Stimulated activated CD4-positive, alpha-beta T cell treated with anti-CD3 and anti-CD28 coated beads, Interleukin-1b, Interleukin-23, amount 100 ng/mL, for 1 hour (primary cell): ENCODE measurements at places on chromosomes 5 and 9.

GRCh38 chr9:97723819-97724218 lies 26.7 kb upstream of the XPA start:
- DNase-seq: no peak

- DNase-seq: no peak
These were observed 84.9 kb downstream of the NTRK2 start for GRCh38 chr9:84754461-84754860.

GRCh38 chr9:19922476-19923118 lies 133.8 kb upstream of the SLC24A2 start:
- no peak for DNase-seq

DNA sequence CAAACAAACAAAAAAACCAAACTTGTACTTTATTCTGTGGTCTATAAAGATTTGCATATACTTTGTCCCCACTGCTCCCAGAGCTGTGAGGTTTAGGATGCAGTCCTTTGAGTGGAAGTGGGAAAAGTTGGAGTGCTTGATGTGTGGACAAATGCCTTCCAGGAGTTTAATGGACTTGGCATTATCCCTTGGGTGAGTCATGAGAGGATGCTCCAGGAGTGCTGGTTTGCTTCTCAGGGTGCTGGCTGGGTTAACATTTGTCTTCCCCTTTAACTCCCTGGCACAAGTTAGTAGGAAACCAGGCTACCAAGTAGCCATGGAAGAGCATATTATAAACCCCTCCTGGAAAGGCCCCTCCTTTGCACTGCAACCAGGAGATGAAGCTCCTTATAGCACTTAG lies 417.4 kb upstream of the RIOK2 start:
- DNase-seq: no peak

DNA sequence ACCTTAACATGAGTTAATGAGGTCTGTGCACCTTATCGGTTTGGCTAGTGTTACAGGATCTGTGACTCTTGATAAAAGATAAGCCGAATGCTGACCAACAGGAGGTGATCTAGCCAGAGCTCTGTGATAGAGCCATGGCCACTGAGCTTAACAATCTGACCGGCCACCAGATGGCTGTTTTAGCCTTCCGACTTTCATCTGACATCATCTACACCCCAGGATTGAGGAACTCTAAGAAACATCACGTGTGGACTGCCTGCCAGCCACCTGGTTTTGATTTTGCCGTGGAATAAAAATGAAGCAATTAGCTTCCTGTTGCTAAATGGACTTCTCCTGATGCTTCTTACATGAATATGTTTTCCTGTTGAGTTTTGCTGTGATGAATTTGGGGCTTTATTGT lies 281.3 kb downstream of the CEMIP2 start:
- DNase-seq: no peak

DNA sequence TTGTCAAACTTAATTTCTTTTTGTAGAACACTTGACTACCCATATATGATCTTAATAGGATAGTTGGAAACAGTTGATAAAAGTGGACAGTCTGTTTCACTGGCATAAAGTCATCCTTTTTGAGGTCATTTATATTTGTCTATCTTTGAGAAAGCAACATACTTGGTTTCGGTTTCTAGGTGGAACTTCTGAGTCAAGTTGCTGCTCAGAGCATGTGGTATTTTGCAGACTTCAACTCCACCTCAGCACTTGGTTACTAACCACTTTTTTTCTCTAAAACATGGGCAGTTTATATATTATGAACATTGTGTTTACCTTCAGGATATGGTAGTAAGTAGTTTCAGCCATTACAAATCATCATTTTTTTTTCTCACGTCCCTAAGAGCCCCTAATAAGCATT lies 1749.0 kb upstream of the C9orf72 start:
- DNase-seq: no peak

GRCh38 chr5:149370878-149371277 lies 8.2 kb downstream of the IL17B start:
- DNase-seq: no peak

GRCh38 chr9:134242706-134243105 lies 78.3 kb upstream of the RNU6ATAC start:
- no peak for DNase-seq

DNA sequence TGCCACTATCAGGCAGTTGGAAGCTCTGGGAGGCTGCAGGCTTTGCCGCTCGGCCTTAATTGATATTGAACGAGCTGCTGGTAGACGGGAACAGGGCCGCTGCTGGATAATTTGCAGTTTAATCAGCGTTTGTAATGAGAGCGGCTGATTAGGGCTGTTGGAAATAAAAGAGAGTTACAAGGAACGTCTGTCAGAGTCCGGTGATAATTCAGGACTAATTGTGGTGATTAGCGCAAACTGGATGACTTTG lies 68.2 kb upstream of the TBCA start:
- DNase-seq: no peak

DNA sequence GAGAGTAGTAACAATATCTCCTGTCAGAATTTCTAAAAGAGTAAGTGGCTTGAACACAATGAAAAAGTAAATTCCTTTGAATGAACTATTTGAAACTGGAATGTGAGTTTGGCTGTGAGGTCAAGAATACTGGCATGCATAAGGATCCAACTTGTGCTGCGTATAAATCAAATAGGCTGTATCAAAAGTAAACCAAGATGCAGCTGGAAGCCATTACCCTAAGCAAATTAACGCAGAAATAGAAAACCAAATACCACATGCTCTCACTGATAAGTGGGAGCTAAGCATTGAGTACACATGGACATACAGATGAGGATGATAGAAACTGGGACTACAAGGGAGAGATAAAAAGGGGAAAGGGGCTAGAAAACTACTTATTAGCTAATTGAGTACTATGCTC lies 24.0 kb upstream of the SRFBP1 start:
- DNase-seq: no peak

DNA sequence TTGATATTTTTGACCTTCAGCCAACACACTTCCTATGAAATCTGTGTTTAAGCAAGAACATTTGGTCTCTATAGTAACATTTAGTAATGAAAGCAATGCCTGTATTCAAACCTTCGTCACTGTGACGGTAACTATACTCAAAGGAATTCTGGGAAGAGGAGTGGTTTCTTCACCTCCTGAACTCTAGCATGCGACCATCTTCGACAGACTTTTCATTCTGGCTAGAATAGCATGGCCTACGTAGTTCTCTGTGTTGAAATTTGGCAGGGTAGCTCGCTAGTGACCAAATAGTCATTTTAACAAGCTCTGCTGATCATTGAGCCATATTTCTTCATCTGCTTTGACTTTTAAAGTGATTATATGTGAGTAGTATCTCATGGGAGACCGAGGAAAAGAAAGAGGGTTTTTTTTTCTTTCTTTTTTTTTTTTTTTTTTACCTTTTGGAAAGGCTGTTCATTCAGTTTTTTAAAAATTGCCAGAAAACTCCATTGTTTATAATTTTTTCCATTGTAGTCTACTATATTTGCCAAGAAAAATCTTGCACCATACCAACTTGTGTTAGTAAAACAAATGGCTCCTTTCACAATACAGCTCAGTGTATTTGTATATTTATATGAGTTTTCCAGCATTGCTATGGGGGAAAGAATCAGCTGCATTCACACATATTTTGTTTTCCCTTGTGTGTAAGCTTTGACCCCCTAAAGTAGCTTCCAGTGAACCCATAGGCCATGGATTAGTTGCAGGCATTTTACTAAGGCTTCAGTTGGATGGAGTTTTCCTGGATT lies 166.8 kb downstream of the NNT start:
- no peak for DNase-seq

- no peak for DNase-seq
These were observed 5.4 kb downstream of the SYK start for GRCh38 chr9:90807006-90807405.

- DNase-seq: no peak
These were observed 259.1 kb upstream of the DAPK1 start for GRCh38 chr9:87238545-87238944.

DNA sequence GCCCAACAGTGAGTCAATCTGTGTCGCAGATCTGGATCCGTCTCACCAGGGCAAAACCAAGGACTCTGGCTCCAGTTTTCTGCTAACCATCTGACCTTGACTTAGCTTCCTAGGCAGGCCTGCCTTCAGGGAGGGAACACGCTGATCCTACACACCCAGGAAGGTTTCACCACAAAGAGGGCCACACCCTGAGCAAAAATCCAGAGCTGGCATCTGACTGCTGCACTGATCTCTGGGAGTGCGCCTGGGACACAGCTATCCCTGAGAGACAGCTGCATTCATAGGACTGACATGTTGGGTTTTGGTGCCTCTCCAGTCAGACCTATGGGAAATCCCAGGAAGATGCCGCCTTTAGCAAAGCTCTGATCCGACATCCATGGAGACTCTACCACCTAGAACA lies 47.5 kb downstream of the CDK5RAP2 start:
- no peak for DNase-seq

- no peak for DNase-seq
These were observed 107.6 kb upstream of the TNC start for GRCh38 chr9:115225459-115226116.

DNA sequence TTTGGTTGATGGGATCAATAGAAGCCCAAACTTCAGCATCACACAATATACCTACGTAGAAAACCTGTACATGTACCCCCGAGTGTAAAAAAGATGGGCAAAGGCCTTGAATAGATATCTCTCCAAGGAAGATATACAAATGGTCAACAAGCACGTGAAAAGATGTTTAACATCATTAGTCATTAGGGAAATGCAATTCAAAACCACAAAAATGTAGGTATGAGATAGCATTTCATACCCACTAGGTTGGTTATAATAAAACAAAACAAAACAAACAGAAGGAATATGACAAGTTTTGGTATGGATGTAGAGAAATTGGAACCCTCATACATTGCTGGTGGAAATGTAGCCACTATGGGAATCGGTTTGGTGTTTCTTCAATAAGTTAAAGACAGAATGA lies 33.1 kb upstream of the PPARGC1B start:
- no peak for DNase-seq

- no peak for DNase-seq
These were observed 114.3 kb downstream of the CRB2 start for GRCh38 chr9:123470121-123470782.
